ENCODE measurements at places on chromosomes 6 and 20. TPM values are rescaled to one million over a fixed set of nuclear protein-coding genes. Genes with fewer than 3 reads are reported as not detected.

Gene CLPSL1
- total RNA-seq: not detected

Gene ZNF341
- 1.4 TPM for total RNA-seq

Gene VARS2
- 14.4 TPM for total RNA-seq

Gene FHL5
- 3.0 TPM for total RNA-seq

Gene MOXD1
- 123 TPM for total RNA-seq

Gene RGS19
- total RNA-seq: 7.8 TPM

Gene FGD2
- 12.8 TPM for total RNA-seq

Gene ADGRG6
- total RNA-seq: 124 TPM

Gene NRSN1
- 0.90 TPM for total RNA-seq

Gene BPIFA1
- total RNA-seq: not detected

Gene PPP1R14C
- 0.42 TPM for total RNA-seq

Gene BMP5
- total RNA-seq: 78.7 TPM

Gene ADNP
- total RNA-seq: 92.2 TPM

Gene PGBD1
- 8.7 TPM for total RNA-seq

Gene ANKRD6
- total RNA-seq: 29.2 TPM

Gene ASIP
- total RNA-seq: not detected

Gene JPH2
- total RNA-seq: 40.5 TPM

Gene UTRN
- total RNA-seq: 256 TPM

Gene ZNF318
- total RNA-seq: 14.6 TPM

Gene SEMG1
- not detected for total RNA-seq
